ENCODE measurements at places on chromosomes 5 and 9.

- no peak for DNase-seq
These were observed 161.1 kb downstream of the GABBR2 start for GRCh38 chr9:98547606-98548005.

DNA sequence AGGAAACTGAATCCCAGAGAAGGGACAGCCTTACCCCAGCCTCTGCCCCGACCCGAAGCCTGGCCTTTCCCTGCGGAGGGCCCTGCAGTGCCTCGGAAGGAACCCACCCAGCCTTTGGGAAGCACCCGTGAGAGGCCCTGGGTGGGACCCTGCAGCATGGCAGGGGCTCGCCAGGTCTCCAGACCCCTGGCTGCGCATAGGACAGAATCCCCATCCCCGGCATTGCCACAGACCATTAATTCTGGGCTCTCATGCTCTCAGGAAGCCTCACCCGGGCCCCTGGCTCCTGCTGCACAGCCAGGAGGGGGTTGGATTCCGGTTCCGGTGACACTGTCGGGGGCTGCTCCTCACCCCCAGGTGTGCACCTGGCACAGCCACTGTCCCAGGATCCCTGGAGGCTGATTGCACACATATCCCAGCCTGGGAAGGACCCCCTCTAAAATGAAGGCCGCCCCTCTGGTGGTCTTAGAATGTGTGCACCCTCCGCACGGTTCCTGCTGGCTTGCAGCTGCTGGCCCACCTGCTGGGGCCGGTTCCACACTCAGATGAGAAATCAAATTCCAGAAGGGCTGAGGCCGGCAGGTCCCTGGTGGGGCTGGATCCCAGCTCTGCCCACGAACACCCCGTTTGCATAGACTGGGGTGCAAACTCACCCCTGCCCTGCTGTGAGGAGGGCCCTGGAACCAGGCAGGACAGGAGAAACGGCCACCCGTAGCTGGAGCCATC is 4.7 kb downstream of the EGFL7 start:
- no peak for DNase-seq

DNA sequence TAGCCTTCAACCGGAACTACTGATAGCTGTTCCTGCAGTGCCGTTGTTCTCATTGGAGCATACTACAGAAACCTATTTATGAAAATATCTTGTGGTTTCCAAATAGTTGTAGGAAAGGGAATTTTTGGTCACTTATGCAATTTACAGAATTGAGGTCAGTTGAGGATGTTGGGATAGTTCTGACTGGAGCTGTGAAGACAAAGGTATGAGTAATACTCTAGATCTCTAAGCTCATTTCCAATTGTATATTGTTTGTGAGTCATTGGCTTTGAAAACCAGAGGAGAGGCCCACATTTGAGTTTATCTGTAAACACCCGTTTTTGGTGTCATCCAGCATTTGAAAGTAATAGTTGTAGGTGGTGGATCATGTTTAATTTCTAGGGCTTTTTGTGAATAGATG is 561.3 kb upstream of the WWC1 start:
- DNase-seq = peak; percentile 93

GRCh38 chr5:174086751-174087150 is 41.2 kb downstream of the NSG2 start:
- no peak for DNase-seq

- DNase-seq = no peak
These were observed 196.9 kb upstream of the PUM3 start for GRCh38 chr9:3040761-3041160.

DNA sequence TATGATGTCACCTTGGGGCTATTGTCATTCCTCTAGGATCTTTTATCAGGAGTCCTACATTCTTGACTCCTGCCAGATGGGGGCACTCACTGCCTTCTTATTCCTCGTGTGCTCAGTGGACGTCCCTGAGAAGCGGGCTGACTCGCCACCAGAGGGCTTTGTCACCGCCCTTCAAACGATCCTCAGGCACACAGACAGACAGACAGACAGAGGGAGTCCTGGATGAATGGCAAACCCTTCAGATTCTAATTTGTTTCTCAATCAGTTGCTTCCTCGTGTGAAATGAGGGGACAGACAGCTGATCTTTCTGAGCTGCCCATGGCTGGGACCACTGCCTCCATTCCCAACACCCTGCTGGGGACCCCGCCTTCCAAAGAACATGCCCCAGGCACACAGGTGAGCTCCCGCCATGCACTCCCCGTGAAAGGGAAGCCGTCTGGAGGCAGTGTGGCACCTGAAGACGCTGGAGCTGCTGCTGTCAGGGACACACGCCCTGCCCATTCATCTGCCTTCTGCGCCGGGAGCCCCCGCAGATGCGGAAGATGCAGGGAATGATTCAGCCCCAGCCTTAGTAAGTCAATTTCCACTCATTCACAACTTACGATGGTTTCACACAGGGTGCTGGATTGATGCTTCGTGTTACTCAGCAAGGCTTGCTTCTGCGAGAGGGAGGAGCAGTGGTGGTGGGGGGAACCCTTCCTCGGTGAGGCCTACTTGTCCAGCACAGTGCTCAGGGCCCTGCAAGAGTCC is 24.9 kb upstream of the SH3PXD2B start:
- DNase-seq = peak; percentile 87

DNA sequence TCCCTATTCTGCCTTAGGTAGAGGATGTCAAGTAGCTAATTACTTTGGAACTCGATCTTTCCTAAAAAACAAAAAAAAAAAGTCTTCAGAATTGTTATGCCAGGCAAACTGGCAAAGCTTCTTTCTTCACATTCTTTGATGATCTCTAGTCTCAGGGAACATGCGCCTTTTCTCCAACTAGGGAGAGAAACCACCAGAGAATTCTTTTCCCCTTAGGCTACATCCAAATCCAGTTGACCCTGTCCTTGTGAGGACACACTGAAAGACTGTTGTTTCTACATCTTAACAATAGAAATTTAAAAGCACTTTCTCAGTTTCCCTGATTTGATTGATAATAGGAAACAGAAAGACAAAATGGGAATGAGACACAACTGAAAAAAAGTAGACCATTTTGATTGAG is 94.7 kb upstream of the ITGA2 start:
- no peak for DNase-seq

- DNase-seq = no peak
These were observed 11.6 kb downstream of the CEL start for GRCh38 chr9:133073086-133074014.

DNA sequence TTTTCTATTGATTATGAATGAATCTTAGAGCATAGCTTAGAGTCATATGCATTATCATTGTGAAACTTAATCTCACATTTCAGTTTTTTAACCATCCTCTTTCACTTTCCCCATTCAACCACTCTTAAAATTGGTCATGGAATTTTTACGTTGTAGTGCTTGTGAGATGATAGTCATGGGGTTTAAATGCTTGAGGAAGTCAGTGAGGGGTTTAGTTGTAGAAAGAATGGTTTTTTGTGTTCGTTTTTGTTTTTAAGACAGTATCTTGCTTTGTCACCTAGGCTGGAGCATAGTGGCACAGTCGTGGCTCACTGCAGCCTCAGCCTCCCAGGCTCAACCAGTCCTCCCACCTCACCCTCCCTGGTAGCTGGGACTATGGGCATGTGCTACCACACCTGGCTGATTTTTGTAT is 19.6 kb downstream of the UGCG start:
- no peak for DNase-seq

GRCh38 chr9:94805585-94805984 is 79.1 kb downstream of the AOPEP start:
- DNase-seq = peak; percentile 92

- DNase-seq = no peak
These were observed 92.4 kb upstream of the JAK2 start for GRCh38 chr9:4892501-4893194.

- DNase-seq = peak; percentile 77
These were observed 75.4 kb downstream of the SLC38A9 start for GRCh38 chr5:55636683-55637082.

DNA sequence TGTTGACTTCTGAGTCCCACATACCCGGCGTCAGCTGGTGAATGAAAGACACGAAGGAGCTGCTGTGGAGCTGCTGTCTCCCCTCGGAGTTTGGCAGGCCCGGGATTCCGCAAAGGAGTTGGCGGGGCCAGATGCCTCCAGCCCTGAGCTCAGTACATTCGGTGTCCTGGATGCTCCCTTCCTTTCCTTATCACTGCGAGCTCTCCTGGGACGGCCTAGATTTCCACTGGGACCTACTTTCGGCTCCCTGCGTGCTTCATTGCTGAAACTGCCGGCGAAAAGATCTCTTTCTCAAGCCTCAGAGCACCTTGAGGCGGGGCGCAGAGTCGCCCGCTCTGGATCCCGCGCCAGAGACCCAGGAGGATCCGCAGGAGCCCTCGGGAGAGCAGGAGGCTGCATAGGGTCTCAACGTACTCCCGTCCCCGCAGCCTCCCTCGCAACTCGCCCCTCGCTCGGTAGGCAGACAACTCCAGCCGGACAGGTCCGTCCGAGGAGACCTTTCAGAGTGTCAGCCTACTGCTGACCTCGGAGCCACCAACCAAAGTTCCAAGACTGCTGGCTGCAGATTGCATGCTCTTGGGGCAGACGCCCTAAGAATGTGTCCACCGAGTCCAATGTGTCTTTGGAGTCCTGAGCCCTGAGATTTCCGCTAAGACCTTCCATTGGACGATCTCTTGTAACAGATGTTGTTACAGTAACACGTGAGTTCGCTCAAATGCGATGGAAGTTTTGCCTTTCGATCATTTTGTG is 6.1 kb downstream of the ANXA2R start:
- DNase-seq = no peak

GRCh38 chr5:127671218-127671617 is 22.3 kb downstream of the CTXN3 start:
- peak; percentile 3 for DNase-seq

DNA sequence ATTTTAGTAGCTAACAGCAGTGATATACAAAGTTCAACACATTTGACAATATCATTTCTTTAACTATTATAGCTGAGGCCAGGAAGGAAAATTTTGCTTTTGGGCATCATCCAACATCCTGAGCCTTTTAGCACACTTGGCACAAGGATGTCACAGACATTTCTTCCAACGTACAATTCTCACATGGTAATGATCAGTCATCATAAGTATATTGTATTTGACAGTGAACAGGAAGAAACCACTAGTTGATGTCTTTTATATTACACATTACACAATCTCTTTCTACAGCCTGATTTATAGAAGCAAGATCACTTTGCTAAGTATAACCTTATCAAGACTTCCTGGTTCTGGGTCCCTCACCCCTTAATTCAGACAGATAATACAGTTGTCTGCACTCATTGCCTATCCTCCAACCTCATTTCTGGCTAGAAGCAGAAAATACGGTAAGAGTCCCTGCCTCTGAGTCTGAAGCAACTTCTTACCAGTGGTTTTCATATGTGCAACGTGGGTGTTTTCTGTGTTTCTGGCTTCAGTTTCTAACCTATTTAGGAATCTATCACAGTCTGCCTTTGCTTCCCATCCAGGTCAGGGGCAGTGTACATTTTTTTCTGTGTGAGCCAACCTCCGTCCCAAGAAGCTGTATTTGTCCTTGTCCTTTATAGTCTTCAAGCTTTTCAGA is 167.8 kb downstream of the PAM start:
- no peak for DNase-seq

GRCh38 chr5:147093138-147093537 is 141.7 kb upstream of the STK32A start:
- DNase-seq = peak; percentile 43

- DNase-seq = peak; percentile 19
These were observed 90.7 kb downstream of the DAPK1 start for GRCh38 chr9:87588339-87588738.

GRCh38 chr5:134825212-134825611 is 20.6 kb upstream of the C5orf24 start:
- DNase-seq = no peak

DNA sequence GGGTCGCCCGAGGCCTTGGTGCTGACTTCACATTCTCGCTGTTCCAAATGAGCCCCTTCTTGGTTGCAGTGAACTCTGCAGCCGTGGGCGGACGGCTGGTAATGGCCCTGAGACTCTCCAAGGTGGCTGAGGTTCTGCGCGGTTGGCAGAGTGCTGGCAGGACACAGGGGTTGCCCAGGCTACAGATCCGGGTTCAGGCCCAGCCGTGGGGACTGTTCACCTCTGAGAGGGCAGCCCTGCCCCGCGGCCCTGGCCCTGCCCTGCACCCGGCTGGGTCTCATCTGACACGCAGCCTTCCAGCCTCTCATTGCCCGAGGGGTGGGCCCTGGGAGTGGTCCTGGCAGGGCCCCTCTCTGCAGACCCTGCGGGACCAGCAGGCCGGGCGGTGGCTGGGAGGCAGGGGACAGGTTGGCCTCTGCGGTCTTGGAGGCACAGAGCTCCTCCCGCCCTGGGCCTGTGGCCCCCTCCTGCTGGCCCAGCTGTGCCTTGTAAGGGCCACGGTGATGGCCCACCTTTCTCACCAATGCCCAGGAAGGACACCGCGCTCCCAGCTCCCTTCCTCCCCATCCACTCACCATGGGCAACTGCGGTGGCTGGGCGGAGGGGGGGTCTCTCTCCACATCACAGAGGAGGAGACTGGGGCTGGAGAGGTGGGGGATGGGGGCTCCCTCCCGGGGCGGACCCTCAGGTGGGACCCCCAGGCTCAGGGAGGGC is 51.6 kb downstream of the AHRR start:
- no peak for DNase-seq

GRCh38 chr9:124399323-124399967 is 15.8 kb downstream of the PSMB7 start:
- DNase-seq = peak; percentile 85

DNA sequence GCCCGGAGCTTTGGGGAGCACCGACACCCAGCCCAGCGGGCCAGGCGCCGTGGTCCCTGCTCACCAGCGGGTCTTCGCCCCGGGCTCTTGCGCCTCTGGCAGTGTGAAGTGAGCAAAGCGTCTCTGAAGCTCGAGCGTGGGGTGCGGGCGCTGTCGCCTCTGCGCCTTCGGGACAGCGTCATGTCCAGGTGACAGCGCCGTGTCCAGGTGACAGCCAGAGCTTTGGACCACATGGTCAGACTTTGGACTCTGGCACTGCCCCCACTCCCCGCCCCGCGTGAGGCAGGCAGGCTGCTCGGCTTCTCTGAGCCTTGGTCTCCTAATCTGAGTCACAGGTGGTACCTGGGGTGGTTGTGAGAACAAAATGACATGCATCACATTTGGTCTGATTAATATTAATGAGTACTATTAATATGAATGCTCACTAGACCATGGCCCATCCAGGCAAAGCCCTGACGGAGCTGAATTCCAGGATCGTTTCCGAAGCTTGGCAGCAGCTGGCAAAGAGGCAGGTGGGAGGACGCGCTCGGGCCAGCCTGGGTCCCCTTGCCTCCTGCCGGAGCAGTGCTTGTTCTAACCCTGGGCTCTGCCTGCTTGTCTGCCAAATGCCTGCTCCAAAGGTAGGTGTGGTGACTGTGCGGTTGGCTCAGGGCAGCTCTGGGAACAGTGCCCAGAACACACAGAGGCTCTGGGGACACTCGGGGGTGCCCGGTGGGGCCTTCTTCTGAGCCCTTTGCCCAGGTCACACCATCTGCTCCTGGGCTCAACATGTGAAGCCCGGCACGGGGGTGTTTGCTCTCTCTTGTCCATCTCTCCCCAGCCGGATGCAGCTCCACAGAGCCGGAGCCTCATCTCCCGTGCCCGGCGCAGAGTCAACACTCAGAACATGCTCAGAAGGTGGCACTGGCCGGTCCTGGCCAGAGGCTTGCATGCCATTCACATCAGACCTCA is 157.1 kb downstream of the OLFM1 start:
- no peak for DNase-seq

DNA sequence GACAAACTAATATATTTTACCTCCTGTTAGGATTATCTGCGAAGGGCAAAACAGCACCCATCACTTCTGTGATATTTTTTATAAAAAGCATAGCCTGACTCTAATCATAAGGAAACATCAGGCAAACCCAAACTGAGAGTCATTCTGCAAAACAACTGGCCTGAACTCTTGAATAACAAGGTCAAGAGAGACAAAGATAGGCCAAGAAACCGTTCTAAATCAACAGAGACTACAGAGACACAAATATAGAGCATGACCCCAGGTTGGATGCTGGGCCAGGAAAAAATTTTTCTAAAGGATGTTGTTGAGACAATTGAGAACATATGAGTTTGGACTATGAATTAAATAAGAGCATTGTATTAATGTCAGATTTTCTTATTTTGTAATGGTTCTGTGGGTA is 384.9 kb downstream of the NFIB start:
- no peak for DNase-seq

Measured in LHCN-M2 (cell line).